Fibroblast of villous mesenchyme (primary cell): ENCODE measurements at places on chromosomes 3 and 15. TPM values are rescaled to one million over a fixed set of nuclear protein-coding genes. Genes with fewer than 3 reads are reported as not detected.

The CCRL2 gene
- 0.64 and 2.2 TPM in 2 replicates for total RNA-seq

The XYLB gene
- total RNA-seq: 4.3 and 4.8 TPM in 2 replicates

DNA sequence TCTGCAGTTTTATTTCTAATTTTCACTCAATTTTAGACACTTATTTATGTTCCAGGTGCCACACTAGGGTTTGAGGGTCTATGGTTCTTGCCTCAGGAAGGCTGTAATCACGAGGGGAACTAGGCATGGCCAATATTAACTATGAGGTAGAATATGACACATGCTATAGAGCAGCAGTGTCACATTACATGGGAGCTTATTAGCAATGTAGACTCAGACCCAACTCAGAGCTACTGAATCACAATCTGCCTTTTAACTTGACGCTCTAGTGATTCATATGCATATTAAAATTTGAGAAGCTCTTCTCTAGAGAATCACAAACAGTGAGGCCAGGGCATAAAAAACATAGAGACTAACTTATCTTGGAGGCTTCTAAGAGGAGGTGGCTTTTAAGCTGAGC lies 32.8 kb upstream of the MRPL3 start:
- DNase-seq: no peak

DNA sequence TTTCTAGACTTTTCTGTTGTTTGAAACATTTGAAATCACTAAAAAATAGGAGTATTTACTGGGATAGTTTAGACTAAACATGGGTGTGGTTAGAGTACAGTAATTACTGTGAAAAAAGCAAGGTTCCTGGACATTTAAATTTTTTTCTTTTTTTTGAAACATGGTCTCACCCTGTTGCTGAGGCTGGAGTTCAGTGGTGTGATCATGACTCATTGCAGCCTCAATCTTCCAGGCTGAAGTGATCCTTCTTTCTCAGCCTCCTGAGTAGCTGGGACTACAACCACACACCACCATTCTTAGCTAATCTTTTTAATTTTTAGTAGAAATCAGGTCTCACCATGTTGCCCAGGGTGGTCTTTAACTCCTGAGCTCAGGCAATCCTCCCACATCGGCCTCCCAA lies 20.4 kb upstream of the CELF6 start:
- peak; percentile 53 for DNase-seq

DNA sequence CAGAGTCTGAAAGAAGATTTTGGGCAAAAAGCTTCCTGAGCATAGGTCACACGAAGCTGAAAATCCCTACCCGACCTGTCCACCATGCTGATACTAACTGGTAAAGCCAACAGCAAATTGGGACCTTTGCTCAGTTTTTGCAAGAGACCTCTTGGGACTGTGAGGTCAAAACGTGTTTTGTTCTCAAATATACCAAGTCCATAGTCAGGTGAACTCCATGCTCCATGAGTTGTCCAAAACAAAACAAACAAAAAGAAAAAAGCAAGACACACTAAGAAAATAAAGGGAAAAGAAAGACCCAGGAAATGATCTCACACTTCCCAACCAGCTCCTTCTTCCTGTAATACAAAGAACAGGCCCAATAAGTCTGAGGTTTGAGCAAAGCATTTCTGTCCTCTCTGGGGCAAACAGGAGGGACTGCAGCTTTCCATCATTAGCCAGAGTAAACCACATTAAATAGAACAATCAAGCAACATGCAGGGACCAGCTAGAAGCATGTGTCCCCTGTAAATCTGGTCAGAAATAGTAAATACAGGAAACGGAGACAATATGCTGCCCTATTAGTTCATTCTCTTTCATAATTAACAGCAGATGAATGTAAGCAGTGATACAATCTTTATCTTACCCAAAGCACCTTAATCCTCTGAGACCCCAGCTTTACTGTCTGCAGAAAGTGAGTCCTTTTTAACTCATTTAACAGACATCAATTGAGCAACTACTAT lies 125.0 kb upstream of the LIPC start:
- no peak for DNase-seq

DNA sequence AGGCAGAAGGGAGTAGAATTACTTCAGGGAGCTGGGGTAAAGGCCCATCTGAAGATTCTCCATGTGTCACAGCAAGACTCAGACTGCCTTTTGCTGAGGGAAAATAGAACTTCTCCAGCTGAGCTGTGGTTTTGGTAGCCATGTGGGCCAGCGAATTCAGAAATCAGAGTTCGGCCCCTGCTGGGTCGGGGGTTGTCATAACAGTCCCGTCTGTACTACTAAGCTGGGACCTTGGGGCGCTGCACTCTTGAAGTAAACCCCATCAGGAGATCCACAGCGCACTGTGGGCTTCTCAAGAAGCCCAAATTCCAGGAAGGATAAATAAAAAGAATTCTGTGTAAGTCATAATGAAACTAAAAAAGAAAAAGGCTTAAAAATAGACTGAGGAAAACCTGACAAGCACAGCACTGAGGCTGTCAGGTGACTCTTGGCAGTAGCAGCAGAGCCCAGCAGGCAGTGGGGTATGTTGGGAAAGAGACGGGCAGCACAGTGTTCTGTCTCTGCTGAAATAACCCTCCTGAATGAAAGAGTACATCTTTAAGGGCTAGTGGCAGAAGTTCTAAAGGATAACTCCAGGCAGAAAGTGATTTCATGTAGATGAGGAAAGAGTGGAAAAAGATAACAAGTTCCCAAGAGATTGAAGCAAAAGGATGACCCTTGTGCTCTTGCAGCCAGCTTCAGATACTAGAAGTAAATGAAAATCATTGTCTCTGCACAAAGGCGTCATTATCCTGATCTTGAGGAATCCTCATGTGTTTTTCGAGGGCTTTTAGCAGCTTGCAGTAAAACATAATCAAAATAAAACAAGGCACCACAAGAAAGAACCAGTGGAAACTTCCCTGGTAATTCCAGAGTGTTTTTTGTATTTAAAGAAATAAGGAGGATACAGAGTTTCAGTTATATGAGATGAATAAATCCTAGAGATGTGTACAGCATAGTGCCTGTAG lies 74.5 kb downstream of the RAB7A start:
- no peak for DNase-seq
